Cardiac muscle cell (in vitro differentiated cells and primary cell): ENCODE measurements at places on chromosomes 5 and 9. TPM values are rescaled to one million over a fixed set of nuclear protein-coding genes. Genes with fewer than 3 reads are reported as not detected.

DNA sequence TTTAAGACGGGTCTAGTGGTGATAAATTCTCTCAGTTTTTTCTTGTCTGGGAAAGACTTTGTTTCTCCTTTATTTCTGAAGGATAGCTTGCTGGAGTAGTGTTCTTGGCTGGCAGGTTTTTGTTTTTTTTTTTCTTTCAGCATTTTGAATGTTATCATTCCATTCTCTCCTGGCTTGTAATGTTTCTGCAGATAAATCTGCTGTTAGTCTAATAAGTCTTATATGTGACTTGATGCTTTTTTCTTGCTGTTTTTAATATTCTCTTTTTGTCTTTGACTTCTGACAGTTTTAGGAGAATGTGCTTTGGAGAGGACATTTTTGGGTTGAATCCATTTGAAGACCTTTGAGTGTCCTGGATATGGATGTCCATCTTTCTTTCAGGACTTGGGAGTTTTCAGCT is 16.0 kb downstream of the HSD17B4 start:
- no peak for DNase-seq

GRCh38 chr9:69218166-69218565 is 44.1 kb downstream of the TJP2 start:
- no peak for DNase-seq

The SGCD gene
- polyA plus RNA-seq, result 0.77 TPM in 1 of 2 replicates, not detected in the other

DNA sequence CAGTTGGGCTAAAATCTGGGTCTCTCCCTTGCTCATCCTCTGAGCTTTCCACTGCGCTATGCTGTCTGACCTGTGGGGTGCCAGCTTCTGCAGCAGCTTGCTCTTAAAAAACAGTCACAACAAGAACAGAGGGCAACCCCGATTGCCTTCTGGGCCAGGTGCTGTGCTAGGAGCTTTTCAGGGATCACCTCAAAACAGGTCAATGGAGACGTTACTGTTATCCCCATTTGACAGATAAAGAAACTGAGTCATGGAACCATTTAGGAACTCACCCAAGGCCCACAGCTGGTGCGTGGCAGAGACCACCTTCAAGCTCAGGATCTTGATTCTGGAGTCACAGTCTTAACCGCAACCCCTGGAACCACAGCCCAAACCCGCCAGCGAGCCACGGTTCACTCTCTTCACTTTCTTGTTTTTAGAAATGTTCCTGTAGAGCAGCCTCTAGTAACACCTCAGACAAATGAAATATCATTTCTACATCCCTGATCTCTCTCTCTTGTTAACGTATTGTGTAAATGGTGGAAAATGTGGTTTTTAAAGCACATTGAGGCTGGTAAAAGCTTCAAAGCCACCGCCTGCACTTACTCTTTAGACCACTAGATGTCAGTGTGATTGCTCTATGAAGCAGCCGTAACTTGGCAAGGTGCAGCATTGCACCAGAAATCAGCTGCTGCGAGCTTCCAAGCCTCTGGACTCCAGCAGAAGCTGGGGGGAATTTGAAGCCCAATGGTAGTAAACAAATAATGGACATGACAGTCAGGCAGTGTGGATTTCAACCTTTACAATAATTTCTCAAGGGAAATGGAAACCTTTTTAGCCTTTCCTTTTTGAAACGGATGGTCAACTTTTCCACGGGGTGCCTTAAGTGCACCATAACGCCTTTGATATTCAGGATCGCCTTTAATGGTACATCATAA is 1.7 kb downstream of the FYB1 start:
- DNase-seq, result peak; percentile 77

DNA sequence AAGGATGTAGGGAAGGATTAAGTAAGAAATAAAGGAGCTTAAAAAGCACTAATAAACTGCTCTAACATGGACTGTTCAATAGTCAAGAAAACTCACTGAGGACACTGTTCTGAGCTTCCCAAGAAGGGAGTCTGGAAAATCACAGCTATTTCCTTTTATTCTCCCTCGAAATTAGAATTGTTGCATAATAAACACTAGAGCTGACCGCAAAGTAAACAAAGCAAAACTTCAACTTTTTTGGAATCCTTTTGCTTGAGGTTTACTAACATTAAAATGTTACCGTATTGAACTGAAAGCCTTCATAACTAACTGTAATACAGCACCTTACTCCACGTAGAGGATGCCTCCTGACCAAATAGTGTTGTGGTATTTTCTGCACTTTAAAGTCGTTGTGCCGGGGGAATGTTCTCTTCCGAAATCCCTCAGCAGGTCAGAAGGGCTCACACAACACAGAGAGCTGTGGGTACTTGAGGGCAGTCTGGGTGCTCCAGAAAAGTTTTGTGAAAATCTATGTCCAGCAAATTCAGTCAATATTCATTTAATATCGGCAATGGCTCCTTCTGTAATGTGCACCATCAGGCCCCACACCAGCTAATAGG is 59.2 kb downstream of the TTLL11 start:
- DNase-seq, result no peak

The OR4F3 gene
- polyA plus RNA-seq, result not detected in 2 replicates

- DNase-seq, result no peak
These were observed 155.0 kb downstream of the GLIS3 start for GRCh38 chr9:4144869-4145268.

DNA sequence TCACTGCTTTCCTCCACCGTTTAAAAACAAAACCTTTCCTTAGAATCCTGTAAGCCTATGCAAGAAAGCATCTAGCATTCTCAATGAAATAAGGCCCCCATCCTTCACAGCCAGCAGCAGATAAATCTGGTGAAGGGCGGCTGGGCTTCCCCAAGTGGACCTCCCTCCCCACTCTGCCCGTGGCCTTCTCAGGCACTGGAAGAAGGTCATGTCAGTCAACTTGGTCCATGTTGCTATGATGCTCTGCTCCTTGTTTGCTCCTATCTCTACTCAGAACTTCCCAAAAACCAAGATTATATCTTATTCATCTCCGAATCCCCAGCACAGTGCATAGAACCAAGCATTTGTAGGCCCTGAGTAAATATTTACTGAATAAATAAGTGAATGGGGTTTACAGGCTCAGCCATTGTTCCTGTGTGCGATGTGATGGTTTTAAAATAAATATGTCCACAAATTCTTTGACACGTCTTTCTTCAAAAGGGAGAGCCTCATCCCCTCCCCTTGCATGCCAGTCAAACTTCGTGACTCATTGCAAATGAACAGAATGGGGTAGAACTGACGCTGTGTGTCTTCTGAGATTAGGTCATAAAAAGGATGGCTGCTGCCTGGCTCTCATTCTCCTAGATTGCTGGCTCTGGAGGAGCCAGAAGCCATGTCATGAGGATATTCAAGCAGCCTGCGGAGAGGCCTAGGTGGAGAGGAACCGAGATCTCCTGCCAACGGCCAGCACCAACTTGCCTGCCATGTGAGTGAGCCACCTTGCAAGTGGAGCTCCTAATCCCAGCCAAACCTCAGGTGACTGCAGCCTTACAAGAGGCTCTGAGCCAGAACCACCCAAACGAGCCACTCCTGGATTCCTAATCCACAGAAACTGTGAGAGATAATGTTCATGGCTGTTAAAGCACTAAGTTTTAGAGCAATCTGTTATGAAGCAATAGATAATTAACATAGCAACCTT is 70.5 kb downstream of the MED27 start:
- no peak for DNase-seq

DNA sequence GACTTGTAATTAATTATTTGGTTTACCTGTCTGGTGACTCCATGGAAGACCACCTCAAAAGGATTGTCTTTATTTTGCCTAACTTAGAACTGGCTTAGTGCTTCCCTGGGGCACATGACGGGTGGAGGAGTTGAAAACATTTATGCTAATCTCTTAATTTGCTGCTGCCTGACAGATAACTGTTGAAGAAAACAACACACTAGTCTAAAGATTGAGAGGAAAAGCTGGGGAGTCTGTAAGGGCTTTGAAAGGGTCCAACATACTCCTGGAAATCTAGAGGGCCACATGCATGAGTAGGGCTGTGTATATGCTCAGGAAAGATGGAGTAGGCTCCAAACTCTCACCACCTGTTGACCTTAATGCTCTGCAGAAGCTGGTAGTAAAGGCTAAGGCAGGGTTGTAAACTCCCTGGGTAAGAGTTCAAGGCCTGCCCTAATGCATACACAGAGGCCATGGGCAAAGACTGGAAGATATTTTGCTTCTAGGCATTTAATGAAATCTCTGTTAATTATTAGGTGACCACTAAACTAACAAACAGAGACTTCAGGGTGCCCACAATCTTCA is 40.7 kb downstream of the NR3C1 start:
- no peak for DNase-seq

The PTGR1 gene
- polyA plus RNA-seq, result 98.0 and 98.3 TPM in 2 replicates

DNA sequence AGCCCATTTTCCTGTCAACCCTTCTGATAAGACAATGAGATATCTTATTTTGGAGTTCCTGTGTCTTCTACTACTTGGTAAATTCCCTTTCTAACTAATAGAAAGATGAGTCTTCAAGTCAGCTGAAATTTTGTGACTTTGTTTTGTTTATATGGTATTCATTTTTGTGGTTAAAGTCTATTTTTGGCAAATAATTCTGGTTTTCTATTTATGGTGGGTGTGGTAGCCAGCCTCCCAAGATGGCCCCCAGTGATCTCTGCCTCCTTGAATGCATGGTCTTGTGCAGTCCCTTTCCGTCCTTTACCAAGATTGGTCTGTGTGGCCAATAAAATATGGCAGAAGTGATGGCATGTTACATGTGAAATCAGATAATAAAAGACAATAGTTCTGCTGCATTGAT is 91.5 kb downstream of the NR3C1 start:
- DNase-seq, result no peak

The ADAMTS6 gene
- 3.3 and 8.8 TPM in 2 replicates for polyA plus RNA-seq

GRCh38 chr9:32644698-32645097 is 9.2 kb upstream of the TAF1L start:
- DNase-seq, result peak; percentile 93

The MLLT3 gene
- polyA plus RNA-seq, result 40.0 and 51.5 TPM in 2 replicates

The DNAJB5 gene
- 24.6 and 32.2 TPM in 2 replicates for polyA plus RNA-seq

The ANAPC2 gene
- 15.5 and 17.9 TPM in 2 replicates for polyA plus RNA-seq

GRCh38 chr9:70468291-70468690 is 53.8 kb upstream of the KLF9 start:
- no peak for DNase-seq

- DNase-seq, result no peak
These were observed 357.5 kb downstream of the SH3GL2 start for GRCh38 chr9:17936365-17936764.

- DNase-seq, result no peak
These were observed 27.2 kb downstream of the MAML1 start for GRCh38 chr5:179759581-179760551.

- DNase-seq, result no peak
These were observed 242.6 kb downstream of the DENND1A start for GRCh38 chr9:123687246-123687751.

DNA sequence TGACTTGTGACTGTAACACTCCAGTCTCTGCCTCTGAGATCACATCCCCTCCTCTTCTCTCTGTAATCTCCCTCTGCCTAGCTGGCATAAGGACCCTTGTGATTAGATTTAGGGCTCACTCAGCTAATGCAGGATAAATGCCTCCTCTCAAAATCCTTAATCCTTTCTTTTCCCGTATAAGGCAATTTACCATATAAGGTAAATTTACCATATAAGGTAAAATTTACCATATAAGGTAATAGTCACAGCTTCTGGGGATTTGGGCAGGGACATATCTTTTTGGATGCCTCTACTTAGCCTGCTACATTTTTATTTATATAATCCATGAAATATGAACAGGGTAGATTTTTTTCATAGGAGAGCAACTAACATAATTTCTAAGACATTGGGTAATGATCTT is 318.0 kb upstream of the PUM3 start:
- DNase-seq, result no peak

The LHX3 gene
- polyA plus RNA-seq, result not detected in 2 replicates

DNA sequence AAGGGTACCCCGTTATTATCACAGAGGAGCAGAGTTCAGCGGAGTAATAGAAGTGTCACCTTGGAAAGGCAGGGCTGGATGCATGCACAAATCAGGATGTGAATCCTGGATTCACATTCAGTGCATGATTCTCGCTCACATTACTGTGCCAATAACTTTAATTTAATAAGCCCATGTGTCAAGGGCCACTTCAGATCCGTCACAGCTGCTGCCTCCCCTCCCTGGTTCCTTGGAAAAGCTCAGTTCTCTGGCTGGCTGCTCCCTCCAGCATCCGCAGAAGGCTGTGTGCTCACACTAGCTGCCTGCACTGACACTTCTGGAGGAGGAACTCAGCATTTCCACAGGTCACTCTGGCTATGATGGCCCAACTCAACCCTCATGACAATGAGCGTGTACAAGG is 256.8 kb upstream of the ADAMTS16 start:
- no peak for DNase-seq

The LCP2 gene
- polyA plus RNA-seq, result not detected in 2 replicates
